Heart left ventricle (tissue), 16 donors: ENCODE measurements at places on chromosomes 2 and 18. TPM values are rescaled to one million over a fixed set of nuclear protein-coding genes. Genes with fewer than 3 reads are reported as not detected.

- no peak for DNase-seq
Observed at GRCh38 chr2:10632230-10632629, 57.5 kb downstream of the NOL10 start.

- no peak for DNase-seq
Observed at GRCh38 chr18:41462946-41463345, 492.1 kb upstream of the PIK3C3 start.

GRCh38 chr2:108128249-108128648, 111.5 kb upstream of the SULT1C3 start:
- DNase-seq, result no peak

DNA sequence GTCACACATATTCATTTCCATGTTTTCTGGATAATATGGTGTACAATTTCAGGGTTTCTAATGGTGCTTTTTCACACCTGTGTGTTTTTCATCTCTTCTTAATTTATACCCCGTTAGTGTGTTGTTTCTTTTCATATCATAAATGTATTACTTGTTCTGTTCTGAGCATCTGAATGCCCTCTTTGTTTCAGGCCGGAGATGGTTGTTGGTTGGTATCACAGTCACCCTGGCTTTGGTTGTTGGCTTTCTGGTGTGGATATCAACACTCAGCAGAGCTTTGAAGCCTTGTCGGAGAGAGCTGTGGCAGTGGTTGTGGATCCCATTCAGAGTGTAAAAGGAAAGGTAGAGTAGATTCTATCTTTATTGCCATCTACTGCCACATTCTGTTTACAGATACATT, 45.1 kb upstream of the TBR1 start:
- no peak for DNase-seq

DNA sequence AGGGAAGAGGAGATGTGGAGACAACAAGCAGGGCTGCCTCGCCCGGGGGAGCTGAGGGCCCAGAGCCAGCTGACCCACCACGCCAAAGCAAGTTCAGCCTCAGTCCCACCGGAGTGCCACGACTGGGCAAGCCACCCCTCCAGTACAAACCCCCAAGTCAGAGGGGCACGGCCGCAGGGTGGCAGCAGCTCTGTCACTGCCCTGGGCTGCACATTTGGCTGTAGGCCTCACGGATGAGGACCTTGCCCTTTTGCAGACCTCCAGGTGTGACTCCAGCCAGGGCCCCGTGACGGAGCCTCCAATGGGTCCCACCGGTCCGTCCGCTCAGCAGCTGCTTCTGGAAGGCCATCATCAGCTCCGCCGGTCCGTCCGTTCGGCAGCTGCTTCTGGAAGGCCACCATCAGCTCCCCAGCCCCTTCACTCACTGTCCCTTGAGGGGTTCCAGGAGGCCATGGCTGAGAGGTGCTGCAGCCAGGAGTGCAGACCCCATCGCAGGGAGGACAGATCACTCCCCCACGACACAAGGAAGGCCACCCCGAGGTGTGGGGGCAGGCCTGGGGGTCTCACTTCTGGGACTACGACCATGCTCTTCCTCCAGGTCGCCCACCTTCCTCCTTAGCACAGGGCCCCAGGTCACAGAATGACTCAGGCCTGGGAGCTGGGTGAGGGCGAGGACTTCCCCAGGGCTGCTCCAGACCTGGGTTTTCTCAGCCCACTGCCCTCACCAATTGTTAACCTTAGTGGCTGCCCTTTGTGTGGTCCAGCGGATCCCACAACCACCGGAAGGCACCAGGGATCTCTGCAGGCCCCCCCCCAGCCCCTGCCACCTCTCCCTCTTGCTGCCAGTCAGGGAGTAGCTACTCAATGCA, 24.6 kb upstream of the STK25 start:
- DNase-seq, result no peak

GRCh38 chr2:45946023-45946422, 294.5 kb downstream of the PRKCE start:
- DNase-seq, result no peak

GRCh38 chr2:190023860-190024259, 38.7 kb downstream of the MSTN start:
- no peak for DNase-seq

- DNase-seq, result peak; percentile 78
Observed at GRCh38 chr2:27754138-27754588, 17.4 kb upstream of the MRPL33 start.

- no peak for DNase-seq
Observed at GRCh38 chr2:143192716-143193115, 63.5 kb downstream of the ARHGAP15 start.

- no peak for DNase-seq
Observed at GRCh38 chr18:10752382-10752781, 226.6 kb downstream of the NAPG start.

- DNase-seq, result no peak
Observed at GRCh38 chr2:201349601-201350000, 7.5 kb downstream of the FLACC1 start.

DNA sequence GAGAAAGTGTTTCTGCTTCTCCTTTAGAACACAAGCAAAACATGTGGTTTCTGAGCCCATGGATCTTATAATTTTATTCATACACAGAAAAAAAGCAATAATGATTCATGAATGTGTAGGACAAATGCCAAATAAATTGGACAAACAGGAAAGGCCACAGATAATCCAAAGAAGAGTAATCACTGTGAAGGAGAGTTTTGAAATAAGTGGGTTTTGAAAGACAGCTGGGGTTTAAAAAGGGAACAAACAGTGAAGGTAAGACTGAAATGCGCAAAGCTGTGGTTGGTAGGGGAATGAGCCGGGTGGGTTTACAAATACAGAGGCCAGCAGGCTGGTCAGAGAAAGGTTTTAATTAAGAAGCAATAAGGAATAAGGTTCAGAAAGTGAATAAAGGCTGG, 50.0 kb upstream of the MBOAT2 start:
- DNase-seq, result no peak

DNA sequence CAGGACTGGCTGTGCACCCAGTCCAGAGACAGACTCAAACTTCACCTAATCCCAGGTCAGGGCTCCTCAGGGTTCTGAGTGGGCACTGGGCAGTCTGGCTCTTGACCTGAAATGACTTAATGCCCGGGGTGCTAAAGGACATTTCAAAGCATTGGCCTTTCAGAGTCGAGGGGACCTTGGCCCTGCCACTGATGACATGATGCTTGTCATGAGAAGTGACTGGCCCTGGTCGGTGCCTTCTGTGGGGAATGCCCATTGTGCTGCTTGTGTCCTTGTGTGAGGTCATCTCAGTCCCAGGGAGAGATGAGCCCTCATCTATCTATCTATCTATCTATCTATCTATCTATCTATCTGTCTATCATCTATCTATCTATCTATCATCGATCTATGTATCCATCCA, 81.3 kb downstream of the CTAGE1 start:
- DNase-seq, result no peak

DNA sequence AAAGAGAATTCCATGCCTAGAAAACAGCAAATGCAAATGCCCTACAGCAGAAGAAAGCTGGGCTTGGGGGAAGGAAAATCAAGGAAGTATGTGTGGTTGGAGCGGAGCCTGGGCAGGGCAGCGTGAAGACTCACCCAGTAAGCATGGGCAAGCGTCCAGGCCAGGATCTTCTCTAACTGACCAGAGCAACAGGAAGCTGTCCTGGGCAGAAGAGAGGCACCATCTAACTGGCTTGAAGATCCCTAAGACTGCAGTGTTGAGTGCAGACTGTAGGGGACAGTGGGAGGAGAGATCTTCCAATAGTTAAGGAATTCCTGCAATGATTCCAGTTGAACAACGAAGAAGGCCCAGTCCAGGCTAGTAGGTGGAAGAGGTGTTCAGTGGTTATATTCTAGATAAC, 57.9 kb downstream of the NXPH2 start:
- DNase-seq, result no peak

DNA sequence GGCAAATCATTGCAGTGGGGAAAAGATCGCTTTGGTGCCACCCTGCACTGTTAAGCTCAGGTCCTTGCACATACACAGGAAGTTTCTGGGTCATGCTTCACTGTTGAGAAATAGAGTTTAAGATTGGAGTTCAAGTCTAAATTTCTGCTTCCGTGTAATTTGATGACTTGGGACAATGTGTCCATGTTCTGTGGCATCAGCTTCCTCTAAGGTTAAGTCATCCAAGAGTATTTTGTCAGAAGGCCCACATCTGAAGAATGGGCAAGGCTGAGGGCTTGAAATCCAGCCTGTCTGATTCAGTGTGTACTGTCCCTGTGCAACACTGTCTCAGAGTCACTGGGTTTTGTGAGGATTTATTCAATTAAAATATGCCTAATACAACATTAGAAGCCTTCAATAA, 880.7 kb downstream of the SUCLG1 start:
- DNase-seq, result no peak

DNA sequence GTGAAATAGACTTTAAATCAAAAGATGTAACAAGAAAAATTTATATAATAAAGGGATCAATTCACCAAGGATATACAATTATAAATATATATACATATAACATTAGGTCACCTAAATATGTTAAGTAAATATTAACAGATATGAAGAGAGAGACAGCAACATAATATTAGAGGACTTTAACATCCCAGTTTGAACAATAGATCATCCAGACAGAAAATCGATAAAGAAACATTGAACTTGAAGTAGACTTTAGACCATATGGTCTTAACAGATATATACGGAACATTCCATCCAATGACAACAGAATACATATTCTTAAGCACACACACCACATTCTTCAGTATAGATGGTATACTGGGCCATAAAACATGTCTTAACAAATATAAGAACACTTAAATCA, 649.6 kb upstream of the SETBP1 start:
- DNase-seq, result no peak

DNA sequence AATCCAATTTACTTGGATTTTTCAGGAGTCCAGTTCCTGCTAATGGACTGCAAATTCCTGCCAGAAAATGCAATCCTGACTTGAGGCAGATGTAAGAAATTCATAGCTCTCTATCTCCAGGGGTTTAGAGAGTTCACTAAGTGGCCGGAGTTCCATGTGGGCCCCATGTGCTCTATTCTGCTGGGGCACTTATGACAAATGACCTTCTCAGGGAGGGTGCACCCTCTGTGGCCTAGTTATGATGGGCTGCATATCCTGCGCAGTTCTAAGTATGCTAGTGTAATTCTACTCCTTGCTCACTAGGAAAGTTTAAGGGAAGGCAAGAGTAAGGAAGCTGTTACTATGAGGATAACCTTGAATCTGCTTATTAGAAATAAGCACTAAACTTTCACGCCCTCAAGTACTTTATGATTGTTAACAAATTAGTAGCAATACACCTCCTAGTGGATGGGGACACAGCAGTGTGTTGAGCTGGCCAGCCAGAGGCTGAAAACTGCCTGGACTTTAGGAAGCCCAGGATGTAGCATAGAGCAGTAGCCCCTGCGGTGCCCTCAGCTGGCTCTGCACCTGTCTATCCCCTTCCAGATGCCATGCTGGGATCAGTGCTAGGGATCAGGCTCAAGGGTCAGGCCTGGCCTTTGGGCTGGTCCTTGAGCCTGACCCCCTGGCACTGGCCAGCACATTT, 14.4 kb downstream of the SMYD1 start:
- no peak for DNase-seq

GRCh38 chr2:226678422-226678821, 121.2 kb downstream of the IRS1 start:
- no peak for DNase-seq

DNA sequence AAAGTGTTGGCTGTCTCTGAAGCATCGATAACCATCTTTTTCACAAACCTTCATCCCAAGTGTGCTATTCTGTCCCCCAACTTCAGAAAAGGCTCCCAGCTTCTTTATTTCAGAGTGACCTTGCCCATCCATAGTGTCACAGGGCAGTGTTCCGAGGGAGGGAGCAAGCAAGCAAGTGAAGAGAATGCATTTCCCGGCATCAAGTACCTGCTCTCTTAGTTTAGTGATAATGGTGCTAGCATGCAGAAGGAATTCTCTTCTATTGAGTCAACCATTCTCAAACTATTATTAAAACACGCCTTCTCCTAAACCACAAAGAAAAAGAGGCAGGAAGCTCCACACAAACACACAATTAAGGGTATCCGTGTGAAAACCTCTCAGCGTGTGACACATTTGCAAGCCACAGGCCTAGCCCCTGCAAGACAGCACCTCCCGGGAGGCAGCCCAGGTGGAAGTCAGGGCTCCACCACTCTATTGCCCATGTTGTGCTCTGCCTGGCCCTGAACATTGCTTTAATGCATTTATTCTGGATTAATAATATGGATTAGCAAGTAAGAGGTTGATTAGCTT, 504.9 kb downstream of the GALR1 start:
- DNase-seq, result no peak

GRCh38 chr2:156909983-156910382, 347.5 kb upstream of the GALNT5 start:
- no peak for DNase-seq

DNA sequence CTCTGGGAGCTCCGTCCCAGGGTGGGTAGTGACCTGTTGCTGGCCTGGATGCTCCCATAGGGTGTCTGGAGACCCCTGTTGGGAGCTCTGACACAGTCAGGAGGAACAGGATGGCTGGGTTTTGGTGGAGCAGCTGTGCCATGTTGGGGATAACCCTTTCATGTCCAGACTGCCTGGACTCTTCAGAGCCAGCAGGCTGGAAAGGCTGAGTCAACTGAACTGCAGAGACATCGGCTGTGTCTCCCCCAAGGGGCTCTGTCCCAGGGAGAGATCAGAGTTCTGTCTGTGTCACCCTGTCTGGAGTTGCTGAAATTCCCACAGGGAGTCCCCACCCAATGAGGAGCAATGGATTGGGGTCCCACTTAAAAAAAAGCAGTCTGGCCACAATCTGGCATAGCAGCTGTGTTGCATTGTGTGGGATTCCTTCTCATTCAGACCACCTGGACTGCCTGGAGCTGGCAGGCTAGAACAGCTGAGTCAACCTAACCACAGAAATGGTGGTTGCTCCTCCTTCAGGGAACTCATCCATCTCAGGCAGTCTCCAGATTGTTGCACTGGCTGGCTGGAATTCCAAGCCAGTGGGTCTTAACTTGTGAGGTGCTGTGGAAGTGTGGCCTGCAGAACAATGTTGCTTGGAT, 37.2 kb downstream of the AGPS start:
- no peak for DNase-seq

- DNase-seq, result no peak
Observed at GRCh38 chr18:2147476-2148230, 423.7 kb downstream of the METTL4 start.

DSG2 gene
- 10.1 TPM for polyA plus RNA-seq

EFHD1 gene
- polyA plus RNA-seq, result 26.8 TPM

PSMA8 gene
- polyA plus RNA-seq, result not detected

POTEJ gene
- polyA plus RNA-seq, result not detected

IL36RN gene
- polyA plus RNA-seq, result not detected

INPP4A gene
- polyA plus RNA-seq, result 8.7 TPM

ARHGAP25 gene
- polyA plus RNA-seq, result 4.8 TPM

CTLA4 gene
- polyA plus RNA-seq, result not detected

DPYSL5 gene
- not detected for polyA plus RNA-seq

CPO gene
- polyA plus RNA-seq, result 0.10 TPM

KCNS3 gene
- 2.5 TPM for polyA plus RNA-seq

LRP2 gene
- 0.01 TPM for polyA plus RNA-seq

ERFE gene
- 0.36 TPM for polyA plus RNA-seq

TOGARAM2 gene
- polyA plus RNA-seq, result 23.9 TPM

IL36G gene
- polyA plus RNA-seq, result not detected
